ENCODE measurements at places on chromosomes 5 and 9. TPM values are rescaled to one million over a fixed set of nuclear protein-coding genes. Genes with fewer than 3 reads are reported as not detected.

GRCh38 chr5:73655521-73656160, 29.6 kb downstream of the ARHGEF28 start:
- no peak for DNase-seq

LHX6 gene
- polyA plus RNA-seq: 4.5 TPM

FAM169A gene
- 18.0 TPM for polyA plus RNA-seq

- no peak for DNase-seq
Measured at GRCh38 chr9:117250610-117251215, 164.1 kb downstream of the ASTN2 start.

DNA sequence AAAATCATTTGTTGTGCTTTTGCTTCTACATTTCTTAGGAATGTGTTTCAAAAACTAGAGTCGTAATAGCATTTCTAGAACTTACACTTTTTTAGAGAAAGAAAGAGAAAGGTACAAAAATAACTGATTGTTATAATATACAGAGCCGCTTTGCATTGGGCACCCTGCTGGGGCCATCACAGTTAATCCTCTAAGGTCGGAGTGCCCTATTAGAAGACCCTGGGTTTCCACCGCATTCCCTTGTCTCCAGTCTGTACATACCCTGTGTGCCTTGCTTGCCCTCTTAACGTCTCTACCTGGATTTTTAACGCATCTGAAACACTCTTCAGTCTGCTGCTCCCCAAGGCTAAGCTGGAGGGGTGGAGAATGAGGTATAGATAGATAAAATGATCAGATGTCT, 1.3 kb downstream of the MARVELD2 start:
- peak; percentile 4 for DNase-seq

All from renal pelvis (tissue), 12 donors.